ENCODE measurements at places on chromosomes 7 and 10.

GRCh38 chr7:82183634-82184033, 259.9 kb downstream of the CACNA2D1 start:
- DNase-seq = no peak

GRCh38 chr7:35250941-35251340, 3.0 kb downstream of the TBX20 start:
- DNase-seq = no peak

DNA sequence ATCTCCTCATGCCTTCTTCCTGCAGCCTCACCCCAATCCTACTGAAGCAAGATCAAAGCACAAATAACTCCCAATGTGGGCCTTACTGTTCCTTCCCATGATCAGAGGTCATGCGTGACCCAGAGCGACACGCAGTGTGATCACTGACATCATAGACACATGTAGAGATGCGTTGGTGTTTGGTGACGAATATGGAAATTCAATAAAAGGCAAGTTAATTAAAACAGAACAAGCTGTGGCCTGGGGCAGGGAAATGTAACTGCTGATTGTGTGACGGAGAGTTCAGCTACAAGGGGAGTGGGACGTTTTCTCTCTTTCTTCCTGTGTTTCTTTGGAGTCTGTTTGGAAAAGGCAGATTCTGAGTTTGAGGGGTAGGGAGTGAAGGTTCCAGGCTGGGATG, 34.8 kb upstream of the CARD11 start:
- DNase-seq = no peak

DNA sequence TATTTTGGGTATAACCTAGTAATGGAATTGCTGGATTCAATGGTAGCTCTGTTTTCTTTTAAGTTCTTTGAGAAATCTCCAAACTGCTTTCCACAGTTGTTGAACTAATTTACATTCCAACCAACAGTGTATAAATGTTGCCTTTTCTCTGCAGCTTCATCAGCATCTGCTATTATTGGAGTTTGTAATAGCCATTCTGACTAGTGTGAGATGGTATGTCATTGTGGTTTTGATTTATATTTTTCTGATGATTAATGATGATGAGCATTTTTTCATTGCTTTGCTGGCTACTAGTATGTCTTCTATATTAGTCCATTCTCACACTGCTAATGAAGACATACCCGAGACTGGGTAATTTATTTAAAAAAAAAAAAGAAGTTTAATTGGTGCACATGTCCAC, 248.6 kb upstream of the MAGI2 start:
- DNase-seq = no peak

GRCh38 chr7:18320971-18321567, 174.5 kb upstream of the HDAC9 start:
- peak; percentile 31 for DNase-seq

DNA sequence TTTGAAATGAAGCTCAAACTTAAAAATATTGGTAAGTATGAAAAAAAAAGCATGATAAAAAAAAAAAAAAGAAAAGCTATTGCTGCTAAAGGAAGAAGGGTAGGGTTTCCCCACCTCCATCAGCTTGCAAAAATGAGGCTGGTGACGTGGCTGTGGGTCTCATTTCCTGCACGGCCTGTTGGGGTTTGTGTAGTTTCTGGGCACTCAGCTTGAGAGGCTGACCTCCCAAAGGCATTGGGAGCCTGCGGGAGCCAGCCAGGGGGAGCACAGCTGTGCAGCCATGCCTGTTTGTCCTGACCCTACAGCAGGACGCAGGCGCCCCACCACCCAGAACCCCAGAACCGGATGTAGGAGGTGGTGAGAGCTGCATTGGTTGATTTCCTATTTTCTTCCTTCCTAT, 48.8 kb upstream of the CARD11 start:
- DNase-seq = no peak

DNA sequence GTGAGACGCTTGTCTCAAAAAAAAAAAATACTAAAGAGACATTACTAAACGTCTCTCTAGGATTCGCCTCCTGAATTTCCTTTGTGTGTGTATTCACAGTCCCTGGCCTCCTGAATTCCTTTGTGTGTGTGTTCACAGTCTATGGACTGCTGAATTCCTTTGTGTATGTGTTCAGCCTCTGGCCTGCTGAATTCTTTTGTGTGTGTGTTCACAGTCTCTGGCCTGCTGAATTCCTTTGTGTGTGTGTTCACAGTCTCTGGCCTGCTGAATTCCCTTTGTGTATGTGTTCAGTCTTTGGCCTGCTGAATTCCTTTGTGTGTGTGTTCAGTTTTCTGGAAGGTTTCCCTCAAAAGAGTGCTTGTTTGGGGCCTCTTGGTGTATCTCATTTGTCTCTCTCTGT, 8.2 kb downstream of the BMS1 start:
- no peak for DNase-seq

DNA sequence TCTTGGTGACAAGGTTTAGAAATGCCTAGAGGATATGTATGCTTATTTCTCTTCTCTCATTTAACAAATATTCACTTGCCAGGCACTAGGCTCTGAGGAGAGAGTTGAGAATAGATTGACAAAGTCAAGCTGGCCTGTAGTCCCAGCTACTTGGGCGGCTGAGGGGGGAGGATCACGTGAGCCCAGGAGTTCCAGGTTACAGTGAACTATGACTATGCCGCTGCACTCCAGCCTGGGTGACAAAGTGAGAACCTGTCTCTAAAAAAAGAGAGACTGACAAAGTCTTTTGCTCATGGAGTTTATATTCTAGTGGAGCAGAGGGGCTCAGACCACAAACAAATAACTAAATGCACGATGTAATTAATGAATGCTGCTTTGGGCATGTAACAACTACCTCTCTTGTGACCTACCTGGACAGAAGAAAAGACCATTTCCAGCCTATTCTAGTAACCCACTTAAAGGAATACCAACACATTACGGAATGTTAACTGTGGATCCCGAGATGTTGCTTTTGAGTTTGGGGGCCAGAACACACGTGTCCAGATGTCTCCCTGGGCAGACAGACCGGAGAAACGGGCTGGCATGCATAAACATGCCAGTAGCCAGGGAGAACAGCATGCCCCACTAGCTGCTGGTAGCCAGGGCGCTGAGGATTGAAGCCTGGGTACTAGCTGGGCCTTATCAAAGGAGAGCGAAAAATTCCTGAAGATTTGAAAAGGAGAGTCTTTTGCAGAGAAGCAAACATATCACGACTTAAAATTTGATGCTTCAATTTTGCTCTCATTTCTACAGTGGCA, 2.6 kb upstream of the BMPR1A start:
- no peak for DNase-seq

- DNase-seq = no peak
These were observed 124.7 kb downstream of the GRM3 start for GRCh38 chr7:86768394-86768793.

GRCh38 chr7:36441344-36442022, 51.8 kb downstream of the ANLN start:
- DNase-seq = no peak

All from stromal cell of bone marrow (primary cell).